ENCODE measurements at places on chromosomes 1 and 21.
A peak's percentile ranks its signal among the peaks of the same experiment; 100 is the strongest.

- no peak for DNase-seq
Measured at GRCh38 chr1:220003610-220004299, 42.5 kb downstream of the EPRS1 start.

DNA sequence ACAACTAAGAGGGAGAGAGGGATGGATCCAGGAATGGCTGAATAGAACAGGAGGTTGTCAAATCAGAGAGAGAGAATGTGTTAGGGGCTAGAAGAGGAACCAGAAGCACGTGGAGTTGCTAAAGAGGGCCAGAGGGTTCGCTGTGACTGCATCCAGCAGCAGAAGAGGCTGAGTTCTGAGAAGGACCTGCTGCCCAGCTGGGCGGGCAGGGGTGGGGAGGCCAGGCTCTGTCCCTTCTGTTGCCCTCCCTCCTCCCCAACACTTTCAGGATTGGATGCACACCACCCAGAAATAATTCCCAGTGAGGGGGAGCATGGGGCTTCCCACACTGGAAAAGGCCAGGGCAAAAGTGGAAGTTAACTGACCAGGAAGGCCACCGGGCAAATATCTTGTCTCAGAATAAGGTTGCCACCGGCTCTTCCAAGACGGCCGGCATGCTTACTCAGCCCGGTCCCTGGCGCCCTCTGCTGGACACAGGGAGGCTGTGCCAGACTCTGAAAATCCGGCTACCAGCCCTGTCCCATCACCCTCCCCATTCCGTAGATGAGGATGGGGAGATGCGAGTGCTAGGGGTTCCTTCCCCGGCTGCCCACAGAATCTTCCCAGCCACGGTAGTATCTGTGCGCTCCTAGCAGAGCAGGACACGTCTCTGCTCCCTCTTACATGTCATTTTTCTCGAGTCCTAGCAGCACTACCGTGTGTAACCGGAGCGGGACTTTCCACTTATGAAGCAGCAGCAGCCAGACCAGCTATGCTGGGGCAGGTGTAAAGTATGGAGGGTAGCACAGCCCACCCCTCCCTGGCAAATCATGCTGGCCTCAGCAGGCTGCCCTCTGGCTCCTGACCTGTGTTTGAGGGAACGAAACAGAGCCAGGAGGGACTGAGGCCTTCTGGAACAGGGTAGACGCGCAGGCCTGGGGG, 46.8 kb upstream of the A3GALT2 start:
- peak; percentile 70 for DNase-seq

GRCh38 chr1:42973286-42973685, 14.6 kb upstream of the SLC2A1 start:
- peak; percentile 46 for DNase-seq

DNA sequence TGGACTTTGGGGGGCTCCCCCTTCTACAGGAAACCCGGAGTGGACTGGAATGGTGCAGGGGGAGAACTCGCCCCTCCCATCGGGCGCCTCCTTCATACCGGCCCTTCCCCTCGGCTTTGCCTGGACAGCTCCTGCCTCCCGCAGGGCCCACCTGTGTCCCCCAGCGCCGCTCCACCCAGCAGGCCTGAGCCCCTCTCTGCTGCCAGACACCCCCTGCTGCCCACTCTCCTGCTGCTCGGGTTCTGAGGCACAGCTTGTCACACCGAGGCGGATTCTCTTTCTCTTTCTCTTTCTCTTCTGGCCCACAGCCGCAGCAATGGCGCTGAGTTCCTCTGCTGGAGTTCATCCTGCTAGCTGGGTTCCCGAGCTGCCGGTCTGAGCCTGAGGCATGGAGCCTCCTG, at the start of gene TNFRSF14:
Gene TNFRSF14, plus strand, starts transcription at position 95 of the 401 bp plus-strand sequence. Its CDS starts 294 bp downstream, at position 389.
- DNase-seq: peak; percentile 29

DNA sequence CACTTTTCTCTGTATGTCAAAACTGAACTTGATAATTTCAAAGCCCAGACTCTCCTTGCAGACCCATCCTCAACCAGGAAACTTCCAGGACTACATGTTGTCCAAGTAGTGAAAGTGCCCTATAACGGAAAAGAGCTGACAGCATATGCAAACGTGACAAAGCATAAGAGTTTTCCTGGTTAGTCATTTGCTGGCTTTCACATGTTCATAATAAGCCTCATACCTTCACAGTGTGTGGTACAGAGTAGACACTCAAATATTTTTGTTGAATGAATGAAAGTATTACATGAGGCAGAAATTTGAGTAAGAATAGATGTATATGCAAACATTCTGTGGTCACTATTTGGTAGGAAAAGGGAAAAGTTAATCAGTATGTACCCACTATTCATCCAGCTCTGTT, 473.3 kb downstream of the MRPL39 start:
- DNase-seq: peak; percentile 87

DNA sequence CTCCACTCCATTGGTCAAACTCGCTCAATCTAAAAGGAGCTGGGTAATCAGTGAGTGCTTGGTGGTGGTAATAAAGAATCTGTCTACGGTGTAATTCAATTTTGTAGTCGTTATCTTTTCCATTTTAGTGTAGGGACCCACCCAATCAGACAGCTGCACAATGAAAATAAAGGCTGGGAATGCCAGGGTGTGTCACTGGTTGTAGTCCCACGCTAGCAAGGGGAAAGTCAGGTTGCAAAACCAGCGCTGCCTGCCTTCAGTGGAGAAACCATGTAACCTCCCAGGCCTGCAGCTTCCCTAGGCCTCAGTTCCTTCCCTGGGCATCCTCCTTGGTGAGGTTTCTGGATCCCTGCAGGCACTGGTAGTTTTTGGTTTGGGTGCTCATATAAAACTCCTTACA, 49.4 kb upstream of the PPP2R5A start:
- DNase-seq: no peak

GRCh38 chr1:182413969-182414368, 13.5 kb upstream of the TEDDM1 start:
- DNase-seq: no peak

DNA sequence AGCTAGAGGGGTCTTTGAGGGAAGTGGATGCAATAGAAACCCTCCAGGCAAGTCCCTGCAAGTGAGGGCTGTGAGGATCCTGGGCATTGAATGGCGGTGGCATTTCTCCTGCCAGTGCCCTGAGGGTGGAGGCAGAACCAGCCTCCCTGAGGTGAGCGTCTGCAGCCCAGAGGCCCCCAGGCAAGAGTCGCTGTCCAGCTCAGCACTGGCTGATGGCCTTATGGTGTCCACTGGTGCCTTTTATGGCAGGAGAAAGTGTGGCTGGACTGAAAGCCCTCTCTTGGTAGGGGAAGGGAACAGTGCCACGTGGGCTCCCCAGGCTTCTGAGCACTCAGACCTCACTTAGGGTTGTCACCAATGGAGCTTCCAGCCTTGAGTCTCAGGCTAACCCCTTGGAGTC, 77.3 kb downstream of the SH3BGR start:
- no peak for DNase-seq

- DNase-seq: no peak
Measured at GRCh38 chr1:109947582-109948284, 36.8 kb upstream of the AHCYL1 start.

GRCh38 chr1:37362594-37363385, 111.6 kb upstream of the ZC3H12A start:
- no peak for DNase-seq

- DNase-seq: no peak
Measured at GRCh38 chr21:24995216-24995615, 612.1 kb downstream of the MRPL39 start.

DNA sequence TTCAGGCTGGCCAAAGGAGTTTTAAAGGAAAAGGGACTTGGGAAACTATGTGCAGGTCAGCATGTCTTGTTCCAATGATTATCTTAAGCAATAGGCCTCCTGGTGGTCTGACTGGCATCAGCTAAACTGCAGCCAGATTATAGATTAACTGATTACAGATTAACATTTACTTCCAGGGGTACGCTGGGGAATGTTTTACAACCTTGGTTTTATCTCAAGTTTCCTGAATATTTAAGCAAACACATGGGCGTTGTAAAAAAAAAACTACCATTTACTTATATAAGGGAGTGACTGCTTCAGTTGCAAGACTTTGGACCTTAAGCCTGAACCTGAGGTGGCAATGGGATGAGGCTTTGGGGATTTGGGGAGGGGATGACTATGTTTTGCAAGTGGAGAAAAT, 600.6 kb upstream of the B3GALT2 start:
- no peak for DNase-seq

- DNase-seq: no peak
Measured at GRCh38 chr1:235892202-235892601, 25.5 kb upstream of the LYST start.

DNA sequence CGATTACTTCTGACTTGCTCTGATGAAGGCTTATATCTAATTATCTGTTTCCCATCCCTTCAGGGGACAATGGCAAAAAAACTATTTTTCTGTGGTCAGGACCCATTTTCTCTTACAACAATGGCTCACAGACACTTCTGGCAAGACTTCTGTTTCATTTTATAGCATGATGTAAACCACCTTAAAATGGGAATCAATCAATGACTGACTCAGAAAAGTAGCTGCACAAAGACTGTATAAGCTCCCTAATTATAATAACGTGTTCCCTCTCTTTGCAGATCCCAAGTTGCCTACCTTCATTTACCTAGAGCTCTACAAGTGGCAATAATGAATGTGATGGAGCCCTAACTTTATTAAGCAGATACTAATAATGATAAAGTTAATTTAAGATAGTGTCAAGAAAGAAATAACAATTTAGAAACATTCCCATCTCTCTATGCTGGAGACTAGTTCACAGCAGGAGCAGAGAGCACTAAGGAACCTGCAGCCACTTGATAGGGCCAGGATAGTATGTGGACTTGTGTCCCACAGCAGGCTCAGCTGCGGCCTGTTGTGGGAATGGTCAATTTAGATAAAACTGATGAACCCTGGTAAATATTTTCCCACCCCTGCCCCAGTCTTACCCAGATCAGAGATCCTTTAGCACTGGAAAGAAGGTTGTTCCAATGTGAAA, 538 bp downstream of the GBP2 start:
- DNase-seq: no peak

- no peak for DNase-seq
Measured at GRCh38 chr1:243727503-243728203, 122.4 kb downstream of the AKT3 start.

DNA sequence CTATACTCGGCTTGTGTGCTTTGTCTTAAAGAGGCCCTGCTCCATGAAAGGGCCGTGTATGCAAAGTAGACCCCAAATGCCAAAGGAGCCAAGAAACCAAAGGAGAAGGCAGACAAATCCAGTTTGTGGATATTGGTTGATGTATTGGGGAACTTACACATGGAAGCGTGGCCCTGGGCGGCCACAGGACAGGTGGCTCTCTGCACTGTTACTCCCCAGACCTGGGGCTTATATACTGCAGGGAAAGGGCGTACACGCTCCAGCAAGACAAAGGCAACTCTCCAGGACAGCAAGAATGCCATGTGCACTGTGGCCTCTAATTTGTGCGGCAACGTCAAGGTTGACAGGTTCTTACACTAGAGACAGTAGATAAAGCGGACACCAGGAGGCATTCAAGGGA, 24.8 kb downstream of the RSPH1 start:
- no peak for DNase-seq

GRCh38 chr1:22884806-22885530, 87.7 kb downstream of the LACTBL1 start:
- no peak for DNase-seq

DNA sequence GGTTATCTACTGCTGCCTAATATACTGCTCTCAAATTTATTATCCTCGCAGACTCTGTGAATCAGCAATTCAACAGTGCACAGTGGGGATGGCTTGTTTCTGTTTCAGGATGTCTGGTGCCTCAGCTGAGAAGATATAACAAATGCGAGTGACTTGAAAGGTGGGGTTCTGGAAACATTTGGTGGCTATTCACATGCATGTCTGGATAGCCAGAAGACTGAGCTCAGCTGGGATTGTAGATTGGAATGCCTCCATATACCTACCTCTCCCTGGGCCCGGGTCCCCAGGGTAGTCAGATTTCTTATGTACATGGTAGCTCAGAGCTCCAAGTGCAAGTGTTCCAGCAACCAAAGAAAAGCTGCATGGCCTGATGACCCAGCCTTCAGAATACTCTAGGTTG, 176.3 kb downstream of the IER5 start:
- DNase-seq: no peak

DNA sequence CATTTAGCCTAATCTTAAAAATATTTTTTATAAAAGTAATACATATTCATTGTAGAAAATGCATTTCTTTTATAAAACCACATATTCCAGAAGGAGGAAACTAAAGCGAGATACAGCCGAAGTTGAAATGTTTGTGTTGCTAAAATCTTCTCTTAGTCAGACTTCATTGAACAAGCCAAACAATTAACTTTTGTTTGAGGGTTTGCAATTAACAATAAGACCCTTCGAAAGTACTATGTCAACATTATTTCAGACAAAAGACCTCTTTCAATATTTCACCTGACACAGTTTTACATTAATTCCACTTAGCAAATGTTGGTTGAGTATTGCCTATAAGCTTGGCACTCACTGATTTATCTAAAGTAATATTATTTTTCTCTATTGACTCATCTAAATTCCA, 354.0 kb upstream of the ADAMTS5 start:
- DNase-seq: no peak

GRCh38 chr1:152980676-152981075, 3.2 kb upstream of the SPRR1A start:
- DNase-seq: no peak

GRCh38 chr1:56824938-56825337, 5.7 kb upstream of the FYB2 start:
- peak; percentile 27 for DNase-seq

DNA sequence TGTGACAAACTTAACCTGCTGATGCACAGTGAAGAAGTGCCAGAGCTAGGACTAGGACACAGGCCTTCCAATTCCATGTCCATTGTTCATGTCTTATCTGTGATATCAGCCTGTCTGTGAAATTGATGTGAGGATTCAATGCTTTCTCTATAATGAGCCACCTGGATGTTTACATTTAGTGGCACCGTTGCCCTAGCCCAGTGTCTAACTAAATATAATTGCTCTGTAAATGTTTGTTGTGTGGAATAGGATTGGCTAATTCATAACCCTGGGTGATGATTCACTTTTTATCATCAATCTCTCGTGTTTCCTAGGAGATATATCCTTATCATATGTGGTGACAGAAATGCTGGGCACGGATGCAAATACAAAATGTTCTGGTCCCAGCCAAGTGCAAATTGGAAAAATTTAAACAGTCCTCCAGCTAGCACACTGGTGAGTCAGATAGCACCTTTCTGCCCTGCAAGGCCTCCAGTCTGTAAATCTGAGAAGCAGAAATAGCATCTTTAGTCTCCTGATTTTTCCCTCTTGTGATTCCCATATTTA, 46.9 kb upstream of the GNG12 start:
- DNase-seq: peak; percentile 90

DNA sequence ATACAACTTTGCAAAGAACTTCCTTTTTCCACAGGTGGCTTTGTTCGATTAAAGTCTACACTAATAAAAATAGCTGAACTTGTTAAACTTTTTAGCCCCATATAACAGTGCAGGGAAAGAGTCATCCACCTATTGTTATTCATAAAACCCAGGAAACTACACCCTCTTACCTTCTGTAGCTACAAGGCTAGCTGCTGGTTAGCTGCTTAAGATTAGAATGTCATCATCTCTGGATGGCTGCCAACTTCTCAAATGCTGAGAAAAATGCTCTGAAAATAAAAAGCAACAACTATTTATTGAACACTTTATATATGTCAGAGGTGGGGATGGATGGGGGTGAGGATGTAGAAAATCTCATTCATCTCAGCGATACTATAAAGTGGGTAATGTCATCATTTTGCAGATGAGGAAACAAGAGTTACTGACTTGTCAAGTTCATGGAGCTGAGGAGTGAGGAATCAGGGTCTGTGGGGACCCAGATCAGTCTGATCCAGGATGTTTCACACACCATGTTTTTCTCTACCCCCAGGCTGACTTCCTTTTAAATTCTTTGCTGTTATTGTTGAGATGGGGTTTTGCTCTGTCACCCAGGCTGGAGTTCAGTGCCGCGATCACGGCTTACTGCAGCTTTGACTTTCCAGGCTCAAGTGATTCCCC, 17.1 kb downstream of the ATP5PF start:
- DNase-seq: peak; percentile 28
